NCI-H1417 (cell line): ENCODE measurements at places on chromosomes 6 and 20.

DNA sequence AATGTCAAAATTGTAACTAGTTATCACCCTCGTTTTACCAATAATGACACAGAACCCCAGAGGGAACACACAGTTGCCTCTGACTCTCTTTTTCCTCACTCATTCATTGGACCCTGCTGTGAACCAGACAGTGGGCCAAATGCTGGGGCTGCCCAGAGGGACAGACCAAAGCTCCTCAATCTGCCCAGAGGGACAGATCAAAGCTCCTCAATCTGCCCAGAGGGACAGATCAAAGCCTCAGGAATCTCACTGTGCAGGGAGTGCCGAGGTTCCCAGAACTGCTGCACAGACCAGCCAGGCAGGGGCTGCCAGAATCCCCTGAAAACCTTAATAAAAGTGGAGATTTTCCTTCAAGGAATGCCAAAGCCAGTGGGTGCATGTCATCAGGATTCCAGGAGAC, 179.1 kb downstream of the SOD2 start:
- DNase-seq = no peak

DNA sequence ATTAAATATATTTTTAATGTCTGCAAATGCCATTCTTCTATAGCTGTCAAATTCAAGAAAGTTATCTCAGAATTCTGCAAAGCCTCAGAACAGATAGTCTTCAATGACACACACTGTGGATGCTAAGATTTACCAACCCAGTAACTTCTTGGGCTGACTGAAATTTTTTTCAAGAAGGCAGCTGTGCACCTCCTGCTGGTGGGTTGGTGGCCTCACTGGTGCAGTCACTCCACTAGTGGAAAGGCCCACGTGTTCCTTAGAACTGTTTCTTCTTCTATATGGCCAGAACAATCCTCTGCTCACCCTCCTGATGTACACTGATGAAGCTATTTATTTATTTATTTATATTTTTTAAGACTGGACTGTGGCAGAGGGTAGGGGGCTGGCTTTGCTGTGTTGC, 28.1 kb upstream of the MTCL3 start:
- DNase-seq = no peak

DNA sequence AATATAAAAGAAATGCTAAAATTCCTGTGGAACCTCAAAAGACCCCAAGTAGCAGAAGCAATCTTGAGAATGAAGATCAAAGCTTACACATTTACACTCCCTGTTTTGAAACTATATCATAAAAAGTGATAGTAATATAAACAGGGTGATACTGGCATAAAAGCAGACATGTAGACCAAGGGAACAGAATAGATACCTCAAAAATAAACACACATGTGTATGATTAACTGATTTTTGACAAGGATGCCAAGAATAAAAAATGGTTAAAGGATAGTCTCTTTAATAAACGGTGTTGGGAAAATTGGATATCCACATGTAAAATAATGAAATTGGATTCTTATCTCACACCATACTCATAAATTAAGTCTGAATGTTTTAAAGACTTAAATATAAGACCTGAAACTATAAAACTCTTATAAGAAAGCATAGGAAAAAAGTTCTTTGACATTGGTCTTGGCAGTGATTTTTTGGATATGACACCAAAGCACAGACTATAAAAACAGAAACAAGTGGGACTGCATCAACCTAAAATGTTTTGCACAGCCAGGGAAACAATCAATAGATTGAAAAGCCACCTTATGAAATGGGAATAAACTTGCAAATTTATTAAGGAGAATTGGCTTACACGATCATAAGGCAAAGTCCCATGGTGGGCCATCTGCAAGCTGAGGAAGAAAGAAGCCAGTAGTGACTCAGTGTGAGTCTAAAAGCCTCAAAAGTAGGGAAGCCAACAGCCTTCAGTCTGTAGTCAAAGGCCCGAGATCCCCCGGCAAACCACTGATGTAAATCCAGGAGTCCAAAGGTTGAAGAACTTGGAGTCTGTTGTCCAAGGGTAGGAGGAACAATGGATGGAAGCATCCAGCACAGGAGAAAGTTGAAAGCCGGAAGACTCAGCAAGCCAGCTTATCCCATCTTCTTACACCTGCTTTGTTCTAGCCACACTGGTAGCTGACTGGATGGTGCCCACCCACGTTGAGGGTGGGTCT, 144.3 kb downstream of the MEI4 start:
- DNase-seq = no peak

DNA sequence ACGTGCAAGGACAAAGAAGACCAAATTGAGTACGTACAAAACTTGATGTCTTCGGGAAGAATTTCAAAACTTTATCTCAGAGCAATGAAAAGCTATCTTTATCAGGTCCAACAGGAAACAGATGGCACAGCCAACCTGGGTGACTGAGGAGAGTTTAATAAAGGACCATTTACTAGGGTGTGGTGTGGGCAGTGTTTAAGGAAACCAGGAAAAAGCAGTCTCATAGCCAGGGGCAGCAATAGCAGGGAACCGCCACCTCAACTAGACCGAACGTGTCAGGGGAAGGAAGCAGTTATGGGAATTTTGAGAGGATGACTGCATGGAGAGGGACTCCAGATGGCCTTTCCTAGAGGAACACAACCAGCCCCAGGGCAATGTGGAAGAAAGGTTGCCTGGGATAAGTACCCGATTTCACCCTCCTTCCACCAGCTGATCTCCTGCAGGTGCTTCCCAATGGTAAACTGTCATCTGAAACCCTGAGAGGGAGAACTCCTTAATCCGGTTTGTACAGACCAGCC, 15.2 kb upstream of the TAAR5 start:
- DNase-seq = no peak

DNA sequence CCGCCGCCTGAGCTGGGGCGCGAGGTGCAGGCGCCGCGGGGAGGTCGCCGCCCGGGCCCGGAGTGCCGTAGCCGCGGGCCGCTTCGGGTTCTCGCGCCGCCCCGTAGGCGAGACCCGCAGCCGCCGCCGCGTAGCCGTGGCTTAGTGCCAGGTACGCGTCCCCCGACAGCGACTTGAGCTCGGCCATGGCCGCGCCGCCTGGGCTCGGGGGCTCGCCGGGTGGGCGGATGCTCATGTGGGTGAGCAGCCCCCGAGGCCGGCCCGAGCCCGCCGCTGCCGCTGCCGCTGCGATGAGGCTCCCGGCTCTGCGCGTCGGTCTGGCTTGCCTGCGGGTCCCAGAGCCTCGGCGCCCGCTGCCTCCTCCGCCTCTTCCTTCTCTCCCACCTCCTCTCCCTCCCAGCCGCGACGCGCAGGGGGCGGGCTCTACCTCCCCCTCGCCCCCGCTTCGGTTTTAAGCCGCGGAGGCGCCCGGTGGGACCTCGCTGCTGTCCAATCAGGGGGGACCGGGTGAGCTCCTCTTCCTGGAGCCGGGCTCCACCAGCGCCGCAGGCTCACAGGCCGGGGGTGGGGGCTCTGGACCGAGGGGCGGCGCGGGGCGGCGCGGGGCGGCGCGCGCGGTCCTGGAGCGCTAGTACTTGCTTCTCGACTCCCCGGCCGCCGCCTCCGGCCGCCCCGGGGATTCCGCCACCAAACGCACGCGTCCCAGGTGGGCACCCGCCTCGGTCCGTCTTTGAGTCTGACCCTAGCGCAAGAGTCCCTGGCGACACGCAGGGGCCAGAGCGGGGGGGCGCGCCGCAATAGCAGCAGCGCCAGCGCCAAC, at the start of gene BHLHE23:
BHLHE23 (minus strand) TSS at position 425 of the 820 bp plus-strand sequence; CDS start at position 235, 190 bp downstream.
- DNase-seq = no peak

GRCh38 chr6:111813677-111814310, 59.5 kb downstream of the FYN start:
- DNase-seq = no peak

- DNase-seq = no peak
Measured at GRCh38 chr6:41047306-41047705, 5.0 kb downstream of the TSPO2 start.

DNA sequence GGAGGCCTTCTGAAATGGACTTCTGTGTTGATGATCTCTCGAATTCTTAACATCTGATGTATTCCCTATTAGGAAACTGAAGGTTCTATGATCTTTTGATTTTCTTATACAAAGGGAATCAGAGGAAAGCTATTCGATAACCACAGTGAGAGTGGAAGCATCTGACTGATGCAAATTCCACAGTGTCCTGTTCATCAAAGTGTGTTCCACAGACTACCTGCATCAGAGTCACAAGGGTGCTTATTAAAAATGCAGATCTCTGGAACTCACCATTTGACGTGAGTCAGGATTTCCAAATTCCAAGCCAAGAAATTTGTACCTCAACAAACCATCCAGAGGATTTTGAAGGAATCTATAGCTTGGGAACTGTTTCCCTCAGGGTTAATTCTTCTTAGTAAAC, 4.4 kb upstream of the MEP1A start:
- no peak for DNase-seq

DNA sequence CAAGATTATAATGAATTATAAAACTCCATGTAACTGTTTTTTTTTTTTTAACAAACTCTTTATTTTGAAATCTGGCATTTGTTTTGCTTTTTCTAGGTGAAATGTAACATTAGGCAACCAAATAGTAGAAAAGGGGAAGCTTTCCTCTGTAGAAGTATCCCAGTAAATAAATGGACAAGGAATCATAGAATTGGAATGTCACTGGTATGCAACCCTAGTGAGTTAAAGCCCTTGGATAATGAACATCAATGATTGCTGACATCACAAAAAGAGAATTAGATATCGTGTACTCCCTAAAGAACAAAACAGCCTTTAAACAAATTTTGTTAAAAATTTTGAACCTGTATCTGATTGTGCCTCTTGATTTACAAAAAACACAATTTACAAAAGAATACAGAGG, 93.9 kb upstream of the OGFRL1 start:
- DNase-seq = no peak

DNA sequence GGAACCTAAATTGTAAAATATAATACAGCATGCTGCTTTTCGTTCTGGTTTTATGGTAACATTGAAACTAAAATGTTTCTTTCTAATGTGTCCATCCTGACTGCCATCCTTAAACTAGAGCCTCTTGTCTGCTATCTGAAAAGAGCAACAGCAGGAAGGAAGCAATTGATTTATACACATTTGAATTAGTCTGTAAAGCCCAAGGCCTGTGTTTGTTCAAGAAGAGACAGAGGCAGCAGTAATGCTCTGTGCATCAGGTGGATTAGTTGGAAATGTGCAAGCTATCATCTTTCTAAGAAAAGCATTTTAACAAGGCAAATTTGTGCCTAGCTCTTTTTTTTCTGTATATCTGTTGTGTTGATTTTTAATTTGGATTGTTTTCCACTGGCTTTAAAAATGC, 128.6 kb downstream of the SCAF8 start:
- no peak for DNase-seq

GRCh38 chr20:6614836-6615235, 152.7 kb upstream of the BMP2 start:
- no peak for DNase-seq

DNA sequence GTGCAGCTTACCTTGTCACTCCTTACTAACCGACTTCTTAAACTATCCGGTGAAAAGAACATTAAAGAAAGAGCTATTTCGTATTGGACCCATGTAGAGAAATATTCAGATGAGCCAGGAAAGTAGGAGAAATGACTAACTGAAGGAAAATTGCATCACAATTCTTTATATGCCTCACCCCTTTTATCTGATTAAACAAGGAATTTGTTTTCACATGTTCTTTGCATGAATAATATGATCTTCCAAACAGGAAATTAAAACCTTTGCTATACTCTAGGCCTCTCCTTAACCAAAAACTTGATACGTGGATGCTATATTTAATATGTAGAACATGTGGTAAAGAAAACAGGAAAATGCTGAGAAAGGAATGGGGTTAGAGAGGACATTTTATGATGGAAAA, 41.9 kb upstream of the LRRC1 start:
- DNase-seq = no peak

GRCh38 chr6:8242885-8243284, 140.5 kb upstream of the EEF1E1 start:
- DNase-seq = no peak

DNA sequence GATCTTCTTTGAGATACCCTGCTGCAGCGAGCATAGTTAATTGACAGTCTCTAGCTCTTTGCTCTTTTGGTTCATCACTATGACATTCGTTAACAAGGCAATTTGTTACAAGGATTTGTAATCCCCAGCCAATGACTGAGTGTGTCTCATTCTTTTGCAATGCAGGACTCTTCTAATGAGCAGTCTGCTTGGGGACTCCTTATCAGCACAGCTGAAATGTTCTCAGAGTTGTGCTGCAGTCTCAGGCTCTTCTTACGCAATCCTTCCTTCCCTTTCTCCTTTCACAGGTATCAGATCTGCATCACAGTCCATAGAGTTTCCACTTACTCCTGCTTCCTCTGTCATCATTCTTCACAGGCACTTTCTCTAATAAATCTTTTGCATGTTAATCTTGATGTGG, 161.2 kb upstream of the OGFRL1 start:
- no peak for DNase-seq
